ENCODE measurements at places on chromosomes 5 and 9. TPM values are rescaled to one million over a fixed set of nuclear protein-coding genes. Genes with fewer than 3 reads are reported as not detected.

Gene TMC1
- 0.02 TPM for total RNA-seq

Gene SLC1A3
- total RNA-seq = 0.05 TPM

Gene TXNDC8
- not detected for total RNA-seq

Gene OR1J2
- total RNA-seq = not detected

Gene GABRA6
- total RNA-seq = not detected

All from A549 treated with AZD2906 at 1 μM for 4 hours (cell line).